ENCODE measurements at places on chromosomes 3 and 15.

DNA sequence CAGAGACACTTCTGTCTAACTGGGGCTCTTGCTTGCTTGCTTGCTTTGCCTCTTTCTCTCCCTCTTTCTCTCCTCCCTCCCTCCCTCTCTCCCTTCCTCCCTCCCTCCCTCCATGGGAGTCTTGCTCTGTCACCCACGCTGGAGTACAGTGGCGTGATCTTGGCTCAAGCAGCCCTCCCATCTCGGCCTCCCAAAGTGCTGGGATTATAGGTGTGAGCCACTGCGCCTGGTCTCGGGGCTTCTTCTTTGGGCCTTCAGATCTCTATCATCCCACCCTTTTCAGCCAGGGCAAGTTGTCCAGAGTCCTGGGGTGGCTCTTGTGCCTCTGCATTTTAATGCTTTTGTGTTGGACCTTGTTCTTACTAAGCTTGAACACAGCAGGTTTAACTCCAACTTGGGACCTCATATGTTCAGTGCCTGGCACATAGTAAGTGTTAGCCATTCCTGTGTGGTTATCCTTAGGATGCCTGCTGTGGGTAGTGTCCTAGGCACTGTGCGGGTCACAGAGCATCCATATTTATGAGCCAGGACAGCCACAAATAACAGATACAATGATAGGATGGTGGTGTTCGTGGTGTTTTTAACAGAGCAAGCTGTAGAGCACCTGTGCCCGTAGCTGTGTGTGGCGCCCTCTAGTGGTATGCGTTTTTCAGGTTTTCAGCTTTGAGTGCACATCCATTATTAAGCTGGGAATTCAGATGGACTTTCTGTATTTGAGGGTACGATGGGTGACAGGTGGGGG lies 75.1 kb downstream of the CCK start:
- DNase-seq: peak; percentile 49

DNA sequence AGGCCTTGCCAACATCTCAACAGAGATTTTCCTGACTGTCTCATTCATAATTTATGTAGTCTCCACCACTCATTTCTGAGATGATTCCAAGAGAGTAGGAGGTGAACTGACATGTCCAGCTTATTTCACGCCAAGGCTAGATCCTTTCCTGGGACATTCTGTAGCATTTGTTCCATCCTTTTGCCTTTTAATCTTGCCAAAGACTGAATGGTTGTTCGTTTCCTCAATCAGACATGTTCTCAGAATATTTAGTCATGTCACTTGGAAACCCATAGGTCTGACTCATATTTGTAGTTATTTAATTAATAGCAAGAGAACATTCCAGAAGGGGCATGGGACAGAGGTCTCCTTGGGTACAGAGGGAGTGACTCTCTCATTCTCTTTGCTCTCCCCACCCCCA lies 80.9 kb downstream of the DHX36 start:
- peak; percentile 51 for DNase-seq

- DNase-seq: no peak
Observed at GRCh38 chr3:183653209-183654064, 18.0 kb downstream of the KLHL24 start.

DNA sequence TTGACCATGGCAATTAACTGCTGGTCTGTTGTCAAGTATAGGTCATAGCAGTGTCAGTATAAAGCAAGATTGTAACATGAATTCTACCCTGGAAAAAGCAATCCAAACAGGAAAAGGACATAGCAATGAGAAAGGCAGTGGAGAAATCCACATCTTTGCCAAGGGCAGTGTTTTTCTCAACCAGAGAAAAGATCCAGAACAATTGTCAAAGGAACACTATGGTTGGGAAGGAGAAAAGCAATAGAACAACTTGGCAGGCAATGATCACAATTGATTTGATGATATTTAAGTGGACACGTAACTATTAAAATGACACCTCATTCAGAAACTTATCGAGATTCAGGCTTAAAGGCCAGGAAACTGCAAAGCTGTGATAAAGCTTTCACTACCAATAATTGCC lies 271.1 kb downstream of the DIPK2A start:
- no peak for DNase-seq
